ENCODE measurements at places on chromosomes 2 and 18.

DNA sequence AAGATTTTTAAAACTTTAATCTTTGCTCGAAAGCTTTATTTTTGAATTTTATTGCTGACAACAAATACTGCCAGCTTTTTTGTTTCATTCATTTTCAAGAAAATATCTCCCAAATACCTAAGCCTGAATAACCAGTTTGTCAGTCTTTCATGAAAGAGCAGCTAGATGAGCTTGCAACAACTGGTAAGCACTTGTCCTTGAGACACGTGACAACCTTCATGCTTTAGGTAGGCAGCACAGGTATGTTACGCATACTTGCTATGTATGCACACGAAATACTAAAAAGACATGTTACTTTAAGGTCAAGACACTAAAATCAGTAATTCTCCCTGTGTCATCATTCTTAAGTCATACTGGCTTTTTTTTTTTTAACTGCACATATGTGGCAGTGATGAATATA is 12.3 kb downstream of the CEBPZ start:
- DNase-seq = no peak

- DNase-seq = no peak
These were observed 99.1 kb downstream of the SH3BP4 start for GRCh38 chr2:235050980-235051351.

DNA sequence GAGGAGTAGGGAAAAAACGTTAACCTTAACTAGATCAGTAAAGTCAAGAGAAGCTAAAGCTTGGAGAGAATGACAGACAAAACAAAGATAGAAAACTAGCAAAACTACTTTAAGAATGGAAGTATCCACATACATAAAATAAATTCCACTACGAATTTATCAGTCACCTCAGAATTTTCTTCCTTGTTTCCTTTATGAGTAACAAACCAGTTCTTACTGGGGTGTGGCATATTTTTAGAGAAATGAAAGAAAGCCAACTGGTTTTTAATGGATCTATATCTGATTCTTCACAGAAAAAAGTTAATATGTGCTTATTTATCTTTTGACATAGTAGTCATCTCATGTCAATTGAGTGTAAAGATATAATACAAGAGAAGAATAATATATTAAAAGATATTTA is 2033.7 kb upstream of the CELF4 start:
- DNase-seq = no peak

- no peak for DNase-seq
These were observed 6.5 kb downstream of the IL1B start for GRCh38 chr2:112829961-112830681.

DNA sequence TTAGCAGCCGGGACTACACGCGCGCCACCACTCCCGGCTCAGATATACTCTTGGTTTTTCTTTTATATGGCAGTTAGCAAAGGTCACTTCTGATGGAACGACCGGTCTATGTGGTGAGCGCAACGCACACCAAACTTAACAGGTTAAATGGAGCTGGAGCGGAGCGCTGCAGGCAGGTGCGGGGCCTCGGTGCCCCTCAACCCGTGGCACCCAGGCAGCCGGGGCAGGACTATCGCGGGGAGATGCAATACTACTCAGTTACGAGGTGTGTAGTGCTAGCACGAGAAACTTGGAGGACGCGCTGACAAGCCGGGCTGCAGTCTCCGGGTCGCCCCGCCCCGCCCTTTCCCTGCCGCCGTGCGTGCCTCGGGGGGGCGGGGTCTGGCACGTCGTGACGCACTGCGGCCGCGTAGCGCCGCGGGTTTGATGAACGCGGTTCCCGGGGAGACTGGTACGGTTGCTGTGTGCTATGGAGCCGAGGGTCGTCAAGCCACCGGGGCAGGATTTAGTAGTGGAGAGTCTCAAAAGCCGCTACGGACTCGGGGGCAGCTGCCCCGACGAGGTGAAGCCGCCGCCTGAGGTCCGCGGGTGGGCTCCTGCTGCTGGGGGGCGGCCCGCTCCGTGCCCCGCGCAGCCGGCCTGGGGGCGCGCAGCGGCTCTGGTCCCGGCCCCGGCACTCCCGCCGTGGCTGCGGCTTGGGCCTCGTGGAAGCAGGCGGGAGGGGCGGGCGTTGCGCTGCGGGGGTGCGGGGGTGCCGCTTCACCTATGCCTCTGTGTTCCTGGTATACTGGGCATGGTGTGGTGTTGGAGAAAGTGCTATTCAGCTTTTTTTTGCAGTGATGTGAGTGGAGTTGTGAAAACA is at the start of gene CCDC138:
Gene CCDC138 (plus strand): TSS at position 418 of the 862 bp plus-strand sequence. CDS start 52 bp downstream, at position 470.
- DNase-seq = peak; percentile 71

- DNase-seq = no peak
These were observed 65.8 kb downstream of the ARHGAP28 start for GRCh38 chr18:6795307-6795706.

DNA sequence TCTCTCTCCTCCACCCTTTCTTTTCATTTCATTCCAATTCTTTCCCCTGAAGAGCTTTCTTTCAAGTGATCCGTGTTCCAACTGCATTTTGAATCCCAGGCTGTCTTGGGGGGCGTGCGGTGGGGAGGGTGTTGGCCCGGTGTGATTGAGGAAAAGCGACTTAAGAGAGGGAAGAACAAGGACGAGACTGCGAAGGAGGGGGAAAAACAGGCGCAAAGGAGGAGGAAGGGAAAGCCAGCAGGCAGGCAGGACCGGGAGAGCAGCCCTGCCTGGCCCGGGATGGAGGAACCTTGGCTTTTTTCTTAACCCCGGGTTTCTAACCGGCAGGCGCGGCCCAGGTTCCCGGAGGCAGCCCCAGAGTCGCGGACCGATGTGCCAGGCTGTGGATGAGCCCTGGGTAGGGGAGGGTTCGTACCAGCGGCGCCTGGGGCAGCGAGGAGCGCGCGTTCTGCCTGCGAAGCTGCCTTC is 1.3 kb downstream of the ADCYAP1 start:
- DNase-seq = no peak

DNA sequence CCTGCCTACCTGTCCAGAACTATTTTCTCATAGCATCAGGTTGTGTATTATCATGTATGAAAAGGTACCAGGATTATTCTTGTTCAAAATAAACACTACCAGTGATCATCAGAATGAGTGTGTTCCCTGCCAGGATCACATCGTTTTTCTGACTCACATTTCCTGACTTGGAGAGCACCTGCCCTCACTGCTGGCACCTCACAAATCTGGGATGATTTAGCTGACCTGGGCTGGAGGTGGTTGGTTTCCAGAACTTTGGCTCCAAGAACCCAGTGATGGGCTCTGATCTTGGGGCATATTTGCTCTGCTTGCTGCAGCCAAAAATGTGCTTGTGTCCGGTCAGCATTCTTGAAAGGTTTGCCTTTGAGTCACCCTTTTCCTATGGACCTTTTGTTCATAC is 836.3 kb upstream of the ACVR2A start:
- DNase-seq = no peak

- no peak for DNase-seq
These were observed 26.1 kb upstream of the SYT4 start for GRCh38 chr18:43303376-43303775.

All from activated CD8-positive, alpha-beta memory T cell treated with anti-CD3 and anti-CD28 coated beads for 1 hour (primary cell).